ENCODE measurements at places on chromosomes 2 and 18.

GRCh38 chr2:204218040-204218439 is 281.5 kb downstream of the ICOS start:
- DNase-seq = no peak

GRCh38 chr18:58226429-58226828 is 182.4 kb downstream of the NEDD4L start:
- DNase-seq = no peak

DNA sequence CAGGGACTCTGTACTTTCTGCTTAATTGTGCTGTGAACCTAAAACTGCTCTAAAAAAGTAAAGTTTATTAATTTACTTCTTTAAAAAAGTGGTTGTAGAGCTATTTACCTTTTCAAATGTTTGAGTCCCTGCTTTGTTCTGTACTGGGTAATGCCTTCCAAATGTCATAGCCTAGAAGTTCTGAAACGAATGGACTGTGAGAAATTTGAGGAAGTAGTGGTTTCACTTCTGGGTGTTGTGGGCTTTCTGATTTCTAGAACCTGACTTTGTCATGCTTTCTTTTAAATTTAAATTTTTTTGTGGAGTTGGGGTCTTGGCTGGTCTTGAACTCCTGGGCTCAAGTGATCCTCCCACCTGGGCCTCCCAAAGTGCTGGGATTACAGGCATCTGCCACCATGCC is 44.6 kb downstream of the SMAD4 start:
- no peak for DNase-seq

GRCh38 chr2:144461308-144461766 is 58.6 kb downstream of the ZEB2 start:
- DNase-seq = no peak

DNA sequence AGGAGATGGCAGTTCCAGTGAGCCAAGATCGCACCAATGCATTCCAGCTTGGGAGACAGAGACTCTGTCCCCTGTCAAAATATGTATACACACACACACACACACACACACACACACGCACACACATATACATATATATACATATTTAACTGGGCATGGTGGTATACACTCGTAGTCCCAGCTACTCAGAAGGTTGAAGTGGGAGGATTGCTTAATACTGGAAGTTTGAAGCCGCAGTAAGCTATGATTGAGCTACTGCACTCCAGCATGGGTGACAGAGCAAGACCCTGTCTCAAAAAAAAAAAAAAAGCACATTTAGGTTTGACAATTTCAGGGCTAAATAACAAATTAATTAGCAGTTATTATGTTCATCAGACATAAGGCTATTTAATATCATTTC is 36.0 kb upstream of the ATIC start:
- no peak for DNase-seq

DNA sequence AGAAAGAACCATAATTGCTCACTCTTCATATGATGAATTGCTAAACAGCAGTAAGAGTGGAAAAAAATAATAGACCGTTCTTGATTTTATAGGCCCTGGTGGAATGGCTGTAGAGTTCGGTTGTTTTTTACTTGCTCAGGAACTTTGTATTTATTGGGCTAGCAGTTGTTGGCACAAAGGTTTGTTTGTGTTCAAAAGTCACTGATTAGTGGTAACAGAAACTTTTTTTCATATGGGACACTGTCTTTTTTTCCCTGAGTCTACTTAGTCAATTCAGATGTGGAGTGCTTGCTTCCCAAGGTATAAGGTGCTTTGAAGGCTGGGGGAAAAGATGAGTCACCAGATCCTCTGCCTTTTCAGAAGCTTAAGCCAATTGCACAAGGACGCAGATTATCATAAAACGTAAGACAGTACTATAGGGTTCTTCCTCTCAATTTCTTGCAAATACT is 25.8 kb downstream of the PHLPP1 start:
- DNase-seq = peak; percentile 95

GRCh38 chr2:23524261-23524706 is 139.3 kb downstream of the KLHL29 start:
- DNase-seq = peak; percentile 61

DNA sequence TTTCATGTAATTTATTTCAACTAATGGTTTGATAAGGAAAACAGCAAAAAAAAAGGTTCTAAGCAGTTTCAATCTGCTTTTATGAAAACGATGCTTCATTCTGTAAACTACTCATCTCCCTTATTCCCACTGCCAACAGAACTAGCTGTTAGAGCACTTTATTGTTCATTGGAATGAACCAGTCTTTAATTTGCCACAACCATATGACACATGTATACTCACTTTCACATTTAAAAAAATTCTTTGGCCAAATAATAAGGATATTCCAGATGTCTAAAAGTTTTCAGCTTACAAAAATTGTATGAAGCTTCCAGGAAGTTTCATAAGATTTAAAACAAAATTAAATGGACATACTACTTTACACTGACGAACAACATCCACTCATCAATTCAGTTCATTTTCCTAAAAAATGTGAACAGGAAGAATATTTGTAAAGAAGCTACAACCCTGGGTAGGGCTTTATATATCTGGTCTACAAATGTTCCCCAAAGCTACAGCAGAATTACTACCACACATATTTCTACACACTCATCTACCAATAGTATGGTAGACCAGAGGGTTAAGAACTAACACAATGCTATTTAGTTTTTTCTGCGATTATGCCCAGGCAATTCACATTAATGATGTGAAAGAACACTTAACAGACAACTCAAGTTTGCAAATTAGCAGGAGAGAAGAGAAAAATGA is 37.7 kb downstream of the ZNF521 start:
- no peak for DNase-seq

DNA sequence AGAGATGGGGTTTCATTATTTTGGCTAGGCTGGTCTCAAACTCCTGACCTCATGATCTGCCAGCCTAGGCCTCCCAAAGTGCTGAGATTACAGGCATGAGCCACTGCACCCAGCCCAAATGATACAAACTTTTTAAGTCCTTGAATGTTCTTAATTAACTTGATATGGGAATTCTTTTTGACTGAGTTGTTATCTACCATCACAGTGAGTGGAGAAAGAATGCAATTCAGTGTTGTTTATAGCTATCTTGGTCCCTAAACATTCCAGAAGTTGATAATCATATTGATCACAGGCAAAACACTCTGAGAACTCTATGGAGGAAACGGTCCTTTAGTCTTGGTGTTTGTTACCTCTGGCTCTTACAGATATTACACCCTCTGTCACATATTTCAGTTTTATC is 1072.5 kb downstream of the SUCLG1 start:
- DNase-seq = no peak

DNA sequence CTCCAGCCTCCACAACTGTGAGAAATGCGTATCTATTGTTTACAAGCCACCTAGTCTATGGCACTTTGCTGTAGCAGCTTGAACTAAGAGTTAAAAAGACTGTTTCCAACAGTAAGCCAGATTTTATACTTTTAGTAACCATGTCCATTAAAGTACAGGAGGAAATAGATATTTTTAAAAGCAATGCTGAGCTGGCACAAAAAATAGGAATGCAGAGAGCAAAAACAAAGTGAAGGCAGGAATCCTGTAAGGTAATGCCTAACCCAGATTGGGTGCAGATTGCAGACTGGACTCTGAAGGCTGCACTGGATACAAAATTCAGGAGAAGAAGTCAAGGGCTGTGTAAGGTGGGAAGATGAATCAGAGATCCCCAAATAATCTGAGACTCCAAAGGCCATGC is 55.5 kb downstream of the SH3YL1 start:
- DNase-seq = no peak

GRCh38 chr2:19993731-19994130 is 3.8 kb upstream of the WDR35 start:
- no peak for DNase-seq

DNA sequence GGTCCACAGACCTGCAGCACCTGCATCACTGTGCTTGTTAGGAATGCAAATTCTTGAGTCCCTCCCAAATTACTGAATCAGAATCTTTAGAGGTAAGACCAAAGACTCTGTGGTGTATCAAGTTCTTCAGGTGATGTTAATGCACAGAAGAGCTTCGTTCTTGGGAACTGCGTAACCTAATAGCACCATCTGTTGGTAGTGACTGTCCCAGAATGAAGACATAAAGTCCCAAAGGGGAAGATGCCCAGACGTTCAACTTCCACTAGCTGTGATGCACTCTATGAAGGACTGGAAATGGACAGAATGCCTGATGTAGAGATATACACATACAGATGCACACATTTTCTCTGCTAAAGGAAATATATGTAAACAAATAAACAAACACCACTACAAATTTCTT is 576.0 kb downstream of the LRP1B start:
- peak; percentile 59 for DNase-seq

DNA sequence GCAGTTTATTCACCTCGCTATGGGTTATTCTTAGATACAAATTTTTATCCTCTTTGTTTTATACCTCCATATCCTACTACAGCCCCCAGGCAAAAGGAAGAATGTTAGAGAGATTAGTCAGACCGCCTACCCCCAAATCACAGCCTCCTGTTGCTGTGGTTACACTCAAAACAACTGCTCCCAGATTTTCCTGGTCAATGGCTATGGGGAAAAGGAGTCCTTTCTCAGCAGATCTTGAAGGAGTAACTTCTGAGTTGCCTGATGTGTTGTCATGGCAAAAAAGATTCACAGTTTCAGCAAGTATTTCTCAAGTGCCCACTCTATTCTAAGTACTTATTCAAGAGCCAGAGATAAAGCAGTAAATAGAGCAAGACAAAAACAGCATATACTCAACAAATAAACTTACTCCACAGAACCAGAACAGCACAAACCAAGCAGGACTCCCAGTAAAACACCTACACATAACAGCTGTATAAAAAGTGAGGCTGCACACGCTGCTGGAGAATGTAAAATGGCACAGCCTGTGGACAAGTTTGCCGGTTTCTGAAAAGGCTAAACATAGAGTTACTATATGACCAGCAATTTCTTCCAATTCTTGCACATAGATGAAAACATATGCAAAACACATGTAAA is 104.8 kb downstream of the NOL10 start:
- DNase-seq = peak; percentile 100

- DNase-seq = no peak
Measured at GRCh38 chr18:9695605-9696004, 12.5 kb upstream of the RAB31 start.

DNA sequence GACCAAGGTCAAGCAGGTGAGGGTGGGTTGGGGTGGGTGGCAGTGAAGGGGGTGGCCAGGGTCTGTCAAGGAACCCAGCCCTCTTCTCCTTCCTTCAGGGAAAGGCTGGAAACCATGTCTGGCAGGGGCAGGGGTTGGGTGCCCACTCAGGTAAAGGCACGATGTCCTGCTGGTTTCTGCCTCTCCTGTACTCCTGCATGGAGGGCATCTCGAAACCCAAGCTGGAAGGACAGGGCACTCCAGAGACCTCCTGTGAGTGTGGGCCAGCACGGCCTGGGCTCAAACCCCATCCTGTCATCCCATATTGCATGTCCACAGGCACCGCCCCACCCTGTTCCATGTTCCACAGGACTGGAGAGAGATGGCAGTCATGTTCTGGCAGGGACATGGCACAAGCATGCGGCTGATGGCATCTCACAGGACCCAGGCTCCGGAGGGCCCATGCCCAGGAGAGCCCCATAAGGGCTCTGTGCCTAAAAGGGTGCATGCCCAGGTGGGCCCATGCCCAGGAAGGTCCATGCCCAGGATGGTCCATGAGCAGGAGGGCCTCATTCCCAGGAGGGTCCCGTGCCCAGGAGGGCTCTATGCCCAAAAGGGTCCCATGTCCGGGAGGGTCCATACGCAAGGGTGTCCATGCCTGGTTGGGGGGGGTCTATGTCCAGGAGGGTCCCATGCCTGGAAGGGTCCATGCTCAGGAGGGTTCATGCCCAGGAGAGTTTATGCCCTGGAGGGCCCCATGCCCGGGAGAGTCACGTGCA is 6.4 kb downstream of the GPR35 start:
- no peak for DNase-seq

DNA sequence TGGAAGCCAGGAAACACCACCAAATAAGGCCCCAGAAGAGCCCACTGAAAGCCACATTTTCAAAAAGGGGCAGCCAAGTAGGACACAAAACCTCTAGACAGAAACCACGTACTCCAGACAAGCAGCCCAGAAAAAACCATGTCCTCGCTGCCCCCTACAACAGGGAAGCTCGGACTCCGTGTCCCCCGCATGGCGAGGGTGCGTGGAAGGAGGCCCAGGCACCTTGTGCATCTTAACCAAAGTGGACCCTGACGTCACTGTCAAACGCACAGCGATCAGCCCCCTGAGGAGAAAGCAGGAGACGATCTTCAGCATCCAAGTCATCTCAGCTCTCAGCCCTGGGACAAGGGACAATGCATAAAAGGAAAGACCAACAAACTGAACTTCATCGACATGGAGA is 168.4 kb downstream of the EIPR1 start:
- no peak for DNase-seq

DNA sequence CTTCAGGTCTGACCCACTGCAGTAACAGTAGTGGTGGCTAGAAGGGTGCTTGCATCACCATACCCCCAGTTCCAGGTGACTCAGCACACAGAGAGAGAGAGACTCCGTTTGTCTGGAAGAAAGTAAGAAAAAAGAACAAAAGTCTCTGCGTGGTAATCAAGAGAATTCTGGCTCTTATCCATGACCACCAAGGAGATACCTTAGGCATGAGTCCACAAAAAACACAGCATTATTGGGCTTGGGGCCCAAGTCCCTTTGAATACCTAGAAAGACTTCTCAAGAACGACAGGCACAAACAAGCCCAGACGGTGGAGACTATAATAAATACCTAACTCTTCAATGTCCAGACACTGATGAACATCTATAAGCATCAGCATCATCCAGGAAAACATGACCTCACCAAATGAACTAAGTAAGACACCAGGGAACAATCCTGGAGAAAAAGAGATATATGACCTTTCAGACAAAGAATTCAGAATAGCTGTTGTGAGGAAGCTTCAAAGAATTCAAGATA is 21.7 kb upstream of the BAZ2B start:
- peak; percentile 97 for DNase-seq

GRCh38 chr18:39607034-39607433 is 2041.4 kb upstream of the CELF4 start:
- no peak for DNase-seq

GRCh38 chr2:209323738-209324137 is 100.1 kb upstream of the MAP2 start:
- no peak for DNase-seq

DNA sequence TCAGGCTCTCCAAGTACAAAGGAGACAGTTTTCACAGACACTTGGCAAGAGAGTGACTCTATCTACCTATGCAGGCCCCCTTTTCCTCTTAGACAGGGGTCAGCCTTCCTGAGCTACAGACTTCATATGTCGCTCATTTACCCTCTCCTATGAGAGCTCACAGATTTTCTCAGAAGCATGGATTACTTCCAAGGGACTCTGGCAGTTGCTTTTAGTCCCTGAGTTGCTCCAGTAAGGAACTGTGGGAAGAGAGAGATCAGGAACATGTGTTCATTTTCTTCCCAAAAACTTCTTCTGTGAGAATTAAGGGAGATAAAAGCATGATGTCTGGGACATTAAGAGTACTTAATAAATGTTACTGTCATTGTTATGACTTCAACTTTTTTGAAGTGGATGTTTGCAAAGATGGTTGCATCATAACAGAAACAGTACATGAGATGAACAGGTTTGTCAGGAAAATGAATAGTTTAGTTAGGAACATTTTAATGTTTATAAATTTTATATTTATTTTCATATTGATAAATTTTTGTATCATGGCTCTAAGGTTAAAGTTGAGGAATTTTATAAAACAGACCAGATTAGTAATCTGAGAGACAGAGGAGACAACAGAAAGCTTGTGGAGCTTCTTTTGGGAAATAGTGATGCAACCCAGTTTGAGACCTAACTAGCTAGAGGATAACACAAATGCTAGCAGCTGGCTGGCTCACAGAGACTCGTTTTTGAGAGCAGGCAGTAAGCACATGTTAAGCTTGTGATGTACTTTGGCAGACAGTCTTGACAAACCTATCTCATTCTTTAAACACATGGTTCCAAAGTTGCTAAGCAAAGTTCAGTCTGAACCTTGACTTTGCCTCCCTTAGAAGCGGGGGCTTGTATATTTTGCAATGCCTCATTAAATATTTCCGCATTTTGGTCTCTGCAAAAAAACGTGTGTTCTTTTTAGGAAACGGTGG is 21.7 kb upstream of the UGP2 start:
- DNase-seq = no peak
